ENCODE measurements at places on chromosomes 11 and 22.

GRCh38 chr11:47318166-47318565 is 34.3 kb downstream of the MYBPC3 start:
- DNase-seq: no peak

- no peak for DNase-seq
Observed at GRCh38 chr11:101133190-101133589, 3.6 kb upstream of the PGR start.

- DNase-seq: no peak
Observed at GRCh38 chr11:57386178-57386940, 4.1 kb downstream of the PRG2 start.

GRCh38 chr22:29073618-29074275 is 912 bp downstream of the KREMEN1 start:
- DNase-seq: no peak

GRCh38 chr11:93577286-93577685 is 34.1 kb upstream of the SMCO4 start:
- DNase-seq: no peak

DNA sequence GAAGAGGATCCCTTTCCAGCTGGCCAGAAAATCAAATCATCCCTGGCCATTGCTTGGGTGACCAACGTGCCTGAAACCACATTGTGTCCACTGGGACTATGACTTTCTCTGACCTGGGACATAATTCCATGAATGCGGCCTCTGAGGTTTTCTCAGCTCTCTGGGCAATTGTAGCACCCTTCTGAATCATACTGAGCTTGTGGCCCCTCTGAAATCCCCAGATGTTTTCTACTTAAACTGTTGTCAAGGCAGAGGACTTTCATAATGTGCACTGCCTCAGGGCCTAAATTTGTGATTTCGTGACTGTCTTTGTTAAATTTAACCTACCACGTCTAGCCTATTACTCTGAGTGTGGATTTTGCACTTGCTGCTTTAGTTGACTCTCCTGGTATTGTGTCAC is 321.1 kb upstream of the PLET1 start:
- DNase-seq: no peak

GRCh38 chr11:121300972-121301699 is 8.6 kb downstream of the SC5D start:
- no peak for DNase-seq

DNA sequence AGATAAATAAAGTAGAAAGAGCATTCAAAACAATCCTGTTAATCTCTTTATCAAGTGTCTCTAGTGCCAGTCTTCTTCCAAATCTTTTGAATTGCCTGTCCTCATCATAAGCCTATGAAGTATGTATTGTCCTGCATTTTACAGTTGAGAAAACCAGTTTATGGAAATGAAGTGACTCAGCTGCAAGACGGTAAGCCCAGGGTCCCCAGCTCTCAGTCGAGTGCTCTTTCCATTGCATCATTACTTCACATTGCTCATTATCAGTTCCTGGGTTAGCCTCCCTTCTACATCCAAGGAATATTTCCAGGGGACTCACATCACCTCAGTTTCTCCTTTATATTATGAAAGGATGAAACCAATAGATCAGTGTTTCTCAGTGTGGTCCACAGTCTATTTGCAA is 9.1 kb upstream of the P4HA3 start:
- DNase-seq: no peak

DNA sequence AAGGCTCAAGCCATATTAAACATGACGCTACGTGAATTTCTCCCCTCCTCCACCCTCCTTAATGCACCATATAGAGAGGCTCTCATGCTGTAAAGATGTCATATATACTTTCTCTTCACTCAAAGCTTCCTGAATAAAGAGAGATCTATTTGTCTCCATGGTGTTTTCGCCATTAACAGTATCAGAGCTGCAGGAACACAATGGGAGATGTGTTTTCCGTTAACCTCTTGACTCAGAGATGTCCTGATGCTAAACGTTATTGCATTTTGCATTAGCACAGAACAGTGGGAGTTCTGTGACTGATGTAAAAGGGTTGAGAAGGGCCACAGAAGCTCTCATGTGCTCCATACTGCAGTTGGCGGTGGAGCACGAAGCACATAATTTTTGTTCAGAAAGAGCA is 25.7 kb upstream of the BLID start:
- no peak for DNase-seq

DNA sequence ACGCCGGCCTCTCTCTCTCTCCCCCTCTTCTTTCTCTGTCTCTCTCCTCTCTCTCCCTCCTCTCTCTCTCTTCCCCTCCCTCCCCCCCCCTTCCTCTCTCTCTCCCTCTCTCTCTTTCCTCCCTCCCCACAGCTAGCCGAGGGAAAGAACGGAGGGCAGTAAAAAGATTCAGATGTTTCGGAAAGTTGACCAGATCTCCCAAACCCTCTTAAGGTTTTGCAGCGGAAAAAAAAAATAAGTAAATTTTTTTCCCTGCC is 195 bp upstream of the ALX4 start:
- DNase-seq: no peak

- DNase-seq: no peak
Observed at GRCh38 chr11:100574894-100575769, 112.0 kb upstream of the ARHGAP42 start.

GRCh38 chr11:71332046-71332445 is 79.7 kb upstream of the SHANK2 start:
- no peak for DNase-seq

GRCh38 chr11:69301455-69302401 is 7.8 kb downstream of the MYEOV start:
- DNase-seq: no peak

DNA sequence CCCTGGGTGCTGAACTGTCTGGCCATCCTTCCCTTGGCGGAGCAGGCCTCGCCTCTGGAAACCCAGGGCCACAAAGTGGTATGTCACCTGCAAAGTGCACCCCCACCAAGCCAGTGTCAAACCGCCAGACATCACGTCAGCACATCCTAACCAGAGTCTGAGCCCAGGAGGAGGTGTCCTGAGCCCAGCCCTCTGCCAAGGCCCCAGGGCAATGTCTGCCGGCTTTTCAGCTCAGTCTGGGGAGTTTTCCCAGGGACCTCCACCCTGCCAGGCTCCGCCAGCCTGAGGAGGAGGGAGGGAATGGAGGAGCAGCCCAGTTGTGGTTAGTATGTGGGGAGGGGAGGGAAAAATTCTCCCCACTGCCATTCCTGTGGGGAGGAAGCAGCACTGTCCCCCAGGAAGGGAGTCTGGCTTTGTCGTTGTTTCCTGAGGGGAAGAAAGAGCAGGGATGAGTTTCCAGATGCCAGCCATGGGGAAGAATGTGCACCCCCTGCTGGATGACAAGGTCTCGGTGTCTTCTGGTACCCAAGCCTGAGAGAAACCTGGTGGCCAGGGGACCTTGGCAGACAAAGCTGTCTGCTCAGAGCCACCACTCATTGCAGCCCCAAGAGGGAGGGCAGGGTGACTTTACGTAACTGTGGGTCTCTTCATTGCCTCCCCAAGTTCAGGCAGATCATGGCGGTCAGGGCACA is 81.4 kb upstream of the CD82 start:
- no peak for DNase-seq

- DNase-seq: no peak
Observed at GRCh38 chr11:69495441-69496201, 14.2 kb downstream of the LINC01488 start.

GRCh38 chr11:101576456-101576855 is 7.4 kb downstream of the TRPC6 start:
- DNase-seq: no peak

- no peak for DNase-seq
Observed at GRCh38 chr11:94583213-94583865, 16.2 kb downstream of the PIWIL4 start.
